ENCODE measurements at places on chromosomes 1 and 21.

- H3K4me1 ChIP-seq: no peaks in the 10 kb centered on the region
- no peak for DNase-seq
- no peak overlapping the region for H3K4me3 ChIP-seq
- no peaks in the 10 kb centered on the region for H3K36me3 ChIP-seq
- no peak overlapping the region for H3K27ac ChIP-seq
Observed at GRCh38 chr1:58395355-58395754, 151.2 kb downstream of the OMA1 start.

- no peak overlapping the region for H3K4me3 ChIP-seq
- no peak for DNase-seq
- no peak overlapping the region for H3K27ac ChIP-seq
- no peaks in the 10 kb centered on the region for H3K36me3 ChIP-seq
Observed at GRCh38 chr1:87218618-87219017, 110.1 kb upstream of the LMO4 start.

GRCh38 chr1:86207323-86207722, 50.8 kb upstream of the COL24A1 start:
- no peak for DNase-seq
- no peak overlapping the region for H3K27ac ChIP-seq
- no peak overlapping the region for H3K4me3 ChIP-seq

DNA sequence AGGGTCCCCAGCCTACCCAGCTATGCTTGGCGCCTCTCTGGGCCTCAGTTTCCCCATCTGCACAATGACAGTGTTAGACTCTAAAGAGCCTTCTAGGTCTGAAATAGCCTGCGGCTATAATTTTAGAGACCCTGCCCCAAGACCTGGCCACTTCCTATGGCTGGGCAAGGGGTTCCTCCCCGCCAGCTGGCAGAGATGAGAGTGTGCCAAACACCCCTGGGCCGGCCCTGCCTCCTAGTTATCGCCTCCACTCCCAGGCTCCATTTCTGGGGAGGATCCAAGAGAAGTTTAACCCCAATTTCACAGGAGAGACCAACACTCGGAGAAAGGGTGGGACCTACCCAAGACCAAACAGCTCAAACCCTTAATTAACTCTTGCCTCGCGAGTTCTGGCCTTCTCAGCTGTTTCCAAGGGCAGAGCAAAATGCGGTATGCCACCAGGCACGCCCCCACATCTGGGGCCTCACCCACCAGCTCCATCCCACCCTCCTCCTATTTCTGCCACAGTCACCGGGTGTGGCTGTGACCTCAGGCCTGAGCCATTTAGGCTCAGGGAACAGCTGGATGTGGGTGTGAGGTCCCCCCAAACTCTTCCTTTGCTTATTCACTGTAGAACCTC, 35.7 kb downstream of the TTC39A start:
- H3K27me3 ChIP-seq: no peaks in the 10 kb centered on the region
- DNase-seq: no peak
- H3K27ac ChIP-seq: no peak overlapping the region
- H3K4me3 ChIP-seq: no peak overlapping the region

- peaks cover 13% of the 10 kb centered on the region for H3K4me1 ChIP-seq
- no peak overlapping the region for H3K27ac ChIP-seq
- H3K36me3 ChIP-seq: no peaks in the 10 kb centered on the region
- H3K4me3 ChIP-seq: no peak overlapping the region
- peaks cover 19% of the 10 kb centered on the region for H3K27me3 ChIP-seq
- DNase-seq: no peak
Observed at GRCh38 chr1:231507476-231508355, 20.8 kb upstream of the TSNAX start.

Measured in T-helper 2 cell treated with Interferon-gamma antibody and Interleukin-4, amounts not matched to agents 5 μg/mL and 100 μg/mL, for 36 hours (primary cell).